AG20443 (cell line): ENCODE measurements at places on chromosomes 2 and 18.
A peak's percentile ranks its signal among the peaks of the same experiment; 100 is the strongest.

DNA sequence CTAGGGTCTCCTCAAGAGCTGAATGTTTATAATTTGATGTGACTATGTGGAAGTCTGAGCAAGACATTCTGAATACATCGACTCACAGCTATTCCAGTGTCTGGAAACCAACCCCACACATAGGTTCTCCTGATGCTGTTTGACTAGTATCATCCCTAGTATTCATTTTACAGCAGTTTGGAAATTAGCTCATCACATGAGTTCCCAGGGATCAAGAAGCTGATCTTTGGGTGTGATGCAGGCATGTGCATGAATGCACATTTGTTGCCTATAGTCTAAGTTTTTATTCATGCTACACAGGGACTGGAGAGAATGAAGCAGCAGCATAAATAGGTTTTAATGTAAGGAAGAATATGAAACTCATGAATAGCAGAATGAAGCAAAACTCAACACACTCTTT, 284.3 kb upstream of the SPRED2 start:
- no peak for DNase-seq

DNA sequence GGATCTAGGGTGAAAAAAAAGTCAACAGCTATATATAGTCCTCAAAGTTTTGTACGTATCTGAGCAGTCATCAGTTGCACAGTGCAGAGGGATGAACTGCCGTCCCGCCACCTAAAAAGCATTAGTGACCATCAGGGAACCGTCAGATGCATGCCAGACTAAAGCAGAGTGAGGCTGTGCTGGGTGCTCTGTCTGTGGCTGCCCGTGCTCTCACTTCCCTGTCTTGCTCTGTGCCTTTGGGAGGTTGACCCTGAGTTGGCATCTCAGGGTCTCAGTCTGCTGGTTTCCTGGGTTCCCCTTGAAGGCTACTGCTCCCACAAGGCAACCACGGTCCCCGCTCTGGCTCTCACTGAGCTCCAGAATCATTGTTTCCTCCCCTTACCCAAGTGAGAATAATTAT, 11.1 kb downstream of the CLUL1 start:
- no peak for DNase-seq

- DNase-seq = peak; percentile 85
These were observed 633 bp upstream of the RNF152 start for GRCh38 chr18:61893309-61893970.

GRCh38 chr2:217854684-217855420, 147.9 kb downstream of the TNS1 start:
- DNase-seq = no peak

DNA sequence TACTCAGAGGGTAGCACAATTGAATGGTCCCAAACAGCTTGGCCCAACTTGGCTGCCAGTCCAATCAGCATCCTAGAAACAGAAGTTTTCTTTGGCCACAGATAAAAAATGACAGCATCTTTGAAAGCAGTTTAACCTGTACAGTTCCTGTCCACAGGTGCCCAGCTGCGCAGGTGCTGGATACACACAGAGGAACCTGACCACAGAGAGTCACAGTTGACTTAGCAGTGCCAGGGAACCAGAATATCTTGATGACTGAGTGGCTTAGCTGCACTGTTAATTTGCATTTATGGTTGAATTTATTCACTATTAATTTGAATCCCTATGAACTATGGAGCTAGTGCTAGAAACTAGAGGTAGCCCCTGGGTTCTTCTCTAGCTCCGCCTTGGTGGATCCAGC, 93.7 kb downstream of the TPGS2 start:
- no peak for DNase-seq

- DNase-seq = no peak
These were observed 34.9 kb downstream of the GPD2 start for GRCh38 chr2:156470975-156471583.

GRCh38 chr18:5318061-5318700, 22.7 kb upstream of the ZBTB14 start:
- DNase-seq = no peak

GRCh38 chr2:148173168-148173567, 152.3 kb downstream of the MBD5 start:
- no peak for DNase-seq

DNA sequence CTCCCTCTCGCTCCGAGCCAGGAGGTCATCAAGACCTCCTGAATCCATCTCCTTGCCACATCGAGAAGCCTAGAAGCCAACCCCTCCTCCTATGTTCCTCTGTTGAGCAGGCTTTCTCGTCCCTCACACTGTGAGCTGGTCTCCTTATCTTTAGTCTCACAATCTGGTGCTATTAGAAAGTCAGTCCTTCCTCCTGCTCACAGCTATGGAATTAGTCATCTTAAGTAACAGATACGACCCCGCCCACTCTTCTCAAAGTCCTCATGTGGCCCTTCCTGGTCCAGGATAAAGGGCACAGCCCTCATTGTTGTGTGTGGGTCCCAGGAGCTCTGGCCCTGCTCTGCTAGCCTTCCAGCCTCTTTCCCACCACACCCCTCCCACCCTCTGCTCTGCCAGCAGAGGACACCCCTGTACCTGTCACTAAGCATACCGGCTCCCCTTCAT, 41.4 kb upstream of the TRIB2 start:
- DNase-seq = peak; percentile 27

DNA sequence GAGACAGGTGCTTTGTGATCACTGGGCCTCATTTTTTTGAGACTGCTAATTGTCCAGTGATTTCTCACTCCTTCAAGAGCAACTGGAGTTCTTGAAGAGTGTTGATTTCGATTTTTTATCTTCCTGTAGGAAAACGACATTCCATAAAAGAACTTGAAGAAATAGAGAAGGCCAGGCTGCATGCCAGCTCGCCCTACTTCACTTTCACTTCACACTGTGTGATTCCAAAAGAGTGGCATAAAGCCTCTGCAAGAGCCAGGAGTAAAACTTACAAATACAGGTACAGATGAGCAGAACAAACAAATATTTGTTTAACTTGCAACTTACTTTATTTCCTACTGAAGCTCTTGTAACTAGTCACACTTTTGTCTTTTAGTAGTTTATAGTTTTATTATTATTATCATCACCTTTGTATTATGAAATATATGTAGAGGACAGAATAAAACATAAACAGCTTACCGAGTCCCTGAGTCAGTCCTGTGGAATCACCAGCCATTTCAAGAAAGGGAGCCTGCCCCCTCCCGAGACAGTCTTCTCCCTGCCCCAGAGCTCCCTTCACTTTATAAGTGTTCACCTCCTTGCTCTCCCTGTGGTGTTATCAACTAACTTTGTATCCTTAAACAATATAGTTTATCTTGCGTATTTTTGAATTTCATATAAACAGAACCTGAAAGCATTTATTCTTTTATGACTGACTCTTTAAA, 8.7 kb downstream of the FAM228A start:
- DNase-seq = no peak

DNA sequence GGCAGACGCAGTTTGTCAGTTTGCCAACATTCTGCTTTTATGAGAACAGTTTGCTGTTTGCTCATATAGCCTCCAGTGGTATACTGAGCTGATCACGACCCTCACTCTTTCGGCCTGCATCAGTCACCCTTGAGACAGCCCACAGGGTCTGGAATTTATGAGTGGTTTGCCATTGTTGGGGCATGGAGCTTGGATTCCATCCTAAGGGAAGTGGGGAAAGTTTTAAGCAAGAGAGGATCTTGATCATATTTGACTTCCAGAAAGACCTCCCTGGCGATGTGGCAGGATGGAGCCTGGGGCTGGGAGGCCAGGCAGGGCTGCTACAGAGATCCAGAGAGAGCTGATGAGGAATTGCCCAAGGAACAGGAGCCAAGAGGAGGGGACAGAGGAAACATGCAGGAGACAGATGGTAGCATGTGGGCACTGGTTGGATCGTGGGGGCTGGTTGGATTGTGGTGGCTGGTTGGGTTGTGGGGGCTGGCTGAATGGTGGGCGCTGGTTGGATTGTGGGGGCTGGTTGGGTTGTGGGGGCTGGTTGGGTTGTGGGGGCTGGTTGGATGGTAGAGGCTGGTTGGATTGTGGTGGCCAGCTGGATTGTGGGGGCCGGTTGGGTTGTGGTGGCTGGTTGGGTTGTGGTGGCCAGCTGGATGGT, 27.3 kb upstream of the GPR17 start:
- DNase-seq = no peak

DNA sequence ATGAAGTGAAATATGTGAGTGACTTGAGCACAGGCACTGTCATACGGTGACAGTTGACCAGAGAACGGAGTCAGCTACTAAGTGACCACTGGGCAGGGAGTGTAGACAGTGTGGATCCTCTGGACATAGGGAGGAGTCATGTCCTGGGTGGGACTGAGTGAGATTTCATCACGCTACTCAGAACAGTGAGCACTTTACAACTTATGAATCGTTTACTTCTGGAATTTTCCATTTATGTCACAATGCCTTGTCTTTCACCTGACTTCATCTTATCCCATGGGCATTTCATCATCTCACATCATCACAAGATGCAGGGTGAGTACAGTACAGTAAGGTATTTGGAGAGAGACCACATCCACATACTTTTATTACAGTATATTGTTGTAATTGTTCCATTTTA, 29.0 kb downstream of the PTPRM start:
- no peak for DNase-seq

DNA sequence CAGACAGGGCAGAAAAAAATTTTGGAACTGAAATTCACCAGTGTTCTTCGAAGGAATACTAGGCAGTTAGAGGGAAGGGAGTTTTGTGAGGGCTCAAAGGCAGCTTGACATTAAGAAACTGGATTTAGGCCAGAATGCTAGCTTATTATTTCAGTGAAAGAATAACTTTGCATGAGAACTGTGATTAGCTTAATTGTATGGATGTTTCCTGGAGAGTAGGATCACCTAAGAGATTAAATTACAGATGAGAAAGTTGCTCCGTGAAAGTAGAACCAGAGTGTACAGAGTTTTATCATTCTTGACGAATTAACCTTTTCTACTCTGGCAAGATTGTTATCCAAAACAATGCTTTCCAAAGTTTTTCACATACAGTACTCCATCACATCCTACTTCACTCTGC, 6.2 kb downstream of the SPAG16 start:
- DNase-seq = no peak

- peak; percentile 5 for DNase-seq
These were observed 24.4 kb downstream of the ADRA2B start for GRCh38 chr2:96091711-96092572.

GRCh38 chr2:215573496-215573895, 137.6 kb upstream of the FN1 start:
- peak; percentile 28 for DNase-seq

- DNase-seq = no peak
These were observed 49.7 kb upstream of the ABCA12 start for GRCh38 chr2:215188078-215188477.

DNA sequence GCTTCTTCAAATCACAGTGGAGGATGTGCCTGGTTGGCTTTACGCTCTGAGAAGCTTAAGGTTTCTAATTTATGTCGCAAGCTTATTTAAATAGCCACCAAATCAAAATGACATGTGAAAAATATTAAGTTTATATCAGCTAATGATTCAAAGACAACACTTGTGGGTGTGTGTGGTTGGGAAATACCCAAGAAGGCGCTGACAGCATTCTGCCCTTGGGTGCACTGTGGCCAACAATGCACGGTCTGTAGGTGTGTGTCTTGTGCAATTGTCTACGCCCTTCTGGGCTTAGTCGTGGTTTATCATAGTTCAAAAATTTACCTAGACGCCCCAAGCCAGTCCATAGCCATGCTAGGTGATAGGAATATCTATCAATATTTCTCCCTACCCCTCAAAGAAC, 60.9 kb downstream of the KCTD1 start:
- DNase-seq = no peak

DNA sequence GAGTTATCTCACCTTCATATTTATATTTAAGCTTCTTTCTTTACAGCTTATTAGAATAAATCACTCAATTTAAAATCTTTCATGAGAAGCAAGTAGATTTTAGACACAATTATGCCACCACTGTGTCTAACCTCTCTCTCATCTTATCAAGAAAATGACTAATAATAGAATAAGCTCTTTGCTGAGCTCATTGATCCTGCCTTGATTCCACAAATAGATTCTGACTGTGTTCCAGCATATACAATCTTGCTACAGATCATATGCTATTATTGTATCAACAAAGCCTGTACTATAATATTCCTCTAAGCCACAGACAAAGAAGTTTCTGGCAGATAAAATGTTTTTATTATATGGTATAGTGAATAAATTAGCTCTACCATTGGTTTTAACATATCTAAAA, 168.7 kb upstream of the GULP1 start:
- no peak for DNase-seq

DNA sequence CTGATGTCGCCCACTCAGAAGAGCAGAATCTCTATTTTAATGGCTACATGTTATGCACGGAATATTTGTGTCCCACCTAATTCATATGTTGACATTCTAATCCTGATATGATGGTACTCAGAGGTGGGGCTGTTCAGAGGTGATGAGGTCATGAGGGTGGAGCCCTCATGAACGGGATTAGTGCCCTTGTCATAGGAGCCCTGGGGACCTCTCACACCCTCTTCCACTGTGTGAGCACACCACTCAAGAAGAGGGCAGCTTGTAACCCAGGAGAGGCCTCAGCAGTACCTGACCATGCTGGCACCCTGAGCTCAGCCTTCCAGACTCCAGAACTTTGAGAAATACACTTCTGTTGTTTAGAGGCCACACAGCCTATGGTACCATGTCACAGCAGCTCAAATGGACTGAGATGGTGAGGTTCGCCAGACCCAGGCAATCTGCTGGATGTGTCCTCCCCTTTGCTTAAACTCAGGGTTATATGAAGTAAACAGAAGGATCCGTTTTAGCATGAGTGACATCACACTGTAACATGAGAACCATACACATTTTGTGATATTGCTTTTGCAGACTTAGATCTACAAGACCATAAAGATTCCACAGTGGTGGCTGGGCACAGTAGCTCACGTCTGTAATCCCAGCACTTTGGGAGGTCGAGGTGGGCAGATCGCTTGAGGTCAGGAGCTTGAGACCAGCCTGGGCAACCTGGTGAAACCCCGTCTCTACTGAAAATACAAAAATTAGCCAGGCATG, 48.7 kb downstream of the ATOH8 start:
- DNase-seq = no peak

DNA sequence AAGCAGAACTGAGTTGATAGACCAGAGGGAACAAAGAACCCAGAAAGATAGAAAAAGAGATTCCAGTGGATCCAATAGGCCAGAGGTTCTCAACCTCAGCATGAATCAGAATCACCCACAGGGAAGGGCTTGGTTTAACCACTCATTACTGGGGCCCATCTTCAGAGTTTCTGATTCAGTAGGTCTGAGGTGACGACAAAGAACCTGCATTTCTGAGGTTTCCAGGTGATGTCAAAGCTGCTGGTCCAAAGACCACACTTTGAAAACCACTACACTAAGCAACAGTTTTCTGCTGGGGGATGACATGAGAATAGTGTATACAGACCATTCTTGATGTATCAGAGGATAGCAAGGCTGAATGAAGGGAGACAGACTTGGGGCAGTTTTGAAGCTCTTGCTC, 296.9 kb upstream of the STON1 start:
- no peak for DNase-seq

DNA sequence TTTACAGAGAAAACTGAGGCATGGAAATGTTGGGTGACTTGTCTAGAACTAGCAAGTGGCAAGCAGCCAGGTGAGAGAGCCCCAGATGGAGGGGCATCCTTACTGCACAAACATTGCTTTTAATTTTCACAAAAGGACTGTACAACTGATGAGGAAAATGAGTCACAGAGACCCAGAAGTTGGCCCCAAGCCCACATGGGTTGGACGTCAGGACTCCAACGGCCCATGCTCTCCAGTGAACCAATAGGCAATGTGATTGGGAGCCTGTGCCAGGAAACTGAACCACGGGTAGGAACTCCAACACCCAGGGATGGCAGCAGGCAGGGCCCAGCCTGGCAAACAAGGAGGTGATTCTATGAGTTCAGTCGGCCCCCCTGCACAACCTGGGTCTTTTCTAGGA, 50.8 kb downstream of the PID1 start:
- no peak for DNase-seq

- peak; percentile 72 for DNase-seq
These were observed 263.7 kb downstream of the ATAD2B start for GRCh38 chr2:23662941-23663920.
